SHP77 (cell line): ENCODE measurements at places on chromosomes 11 and 22.

- DNase-seq, result no peak
Measured at GRCh38 chr11:65077451-65077850, 6.4 kb downstream of the CDCA5 start.

GRCh38 chr11:49316180-49316579 is 107.8 kb upstream of the FOLH1 start:
- DNase-seq, result no peak

- no peak for DNase-seq
Measured at GRCh38 chr11:70313945-70314344, 43.5 kb downstream of the PPFIA1 start.

DNA sequence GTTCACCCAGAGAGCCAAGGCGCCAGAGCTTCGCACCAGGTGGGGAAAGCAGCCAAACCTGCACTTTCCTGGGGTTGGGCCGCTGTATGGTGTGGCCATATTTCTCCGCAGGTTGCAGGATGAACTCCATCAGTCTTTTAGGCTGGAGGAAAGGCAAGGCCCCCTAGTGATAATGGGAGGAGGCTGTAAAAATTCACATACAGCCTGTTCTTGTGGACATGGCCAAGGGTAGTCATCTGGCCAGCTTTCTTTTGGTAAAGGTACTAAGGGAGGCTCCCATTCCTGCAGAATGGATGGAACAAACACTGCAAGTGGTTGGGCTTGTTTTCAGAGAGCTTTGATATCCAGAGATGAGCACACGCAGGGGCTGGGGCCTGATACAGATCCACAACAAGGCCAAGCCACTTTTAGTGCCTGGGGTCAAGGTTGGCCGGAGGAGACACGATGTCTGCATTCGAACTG is 29.6 kb downstream of the C22orf31 start:
- DNase-seq, result peak; percentile 55

- no peak for DNase-seq
Measured at GRCh38 chr11:131441051-131441810, 70.8 kb downstream of the NTM start.

DNA sequence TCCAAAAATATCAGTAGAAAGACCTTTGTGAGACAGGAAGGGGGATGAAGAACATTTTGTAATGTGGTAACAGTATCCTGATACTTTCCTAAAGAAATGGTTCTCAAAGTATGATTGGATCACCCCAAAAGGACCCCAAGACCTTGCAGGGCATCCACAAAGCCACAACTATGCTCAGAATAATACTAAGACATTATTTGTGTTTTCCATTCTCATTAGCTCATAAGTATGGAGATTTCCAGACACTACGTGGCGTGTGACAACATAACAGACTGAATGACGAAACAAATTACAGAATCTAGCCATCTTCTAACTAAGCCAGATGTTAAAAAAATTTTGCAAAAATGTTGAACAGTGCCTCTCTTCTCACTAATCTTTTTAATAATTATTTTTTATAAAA is 24.9 kb downstream of the CHEK2 start:
- DNase-seq, result no peak

GRCh38 chr11:2681408-2682145 is 18.2 kb downstream of the KCNQ1OT1 start:
- DNase-seq, result no peak

DNA sequence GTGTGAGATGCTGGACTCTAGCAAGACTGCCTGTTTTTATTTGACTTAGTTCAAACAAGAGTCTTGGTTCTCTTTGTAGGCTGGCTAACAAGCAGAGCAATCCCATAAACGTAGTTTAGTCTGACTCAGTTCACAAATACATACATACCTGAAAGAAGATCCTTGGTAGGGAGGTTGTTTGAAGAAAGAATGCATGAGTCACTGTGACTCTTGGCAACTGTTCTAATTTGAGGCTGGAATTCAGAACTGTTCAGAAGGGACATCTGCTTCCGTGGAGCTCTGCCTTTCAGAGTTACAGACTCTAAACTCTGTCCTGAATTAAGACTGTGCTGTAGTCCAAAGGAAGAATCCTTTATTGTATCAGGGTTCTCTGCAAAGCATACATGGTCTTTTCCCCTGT is 32.2 kb downstream of the C2CD3 start:
- peak; percentile 66 for DNase-seq

DNA sequence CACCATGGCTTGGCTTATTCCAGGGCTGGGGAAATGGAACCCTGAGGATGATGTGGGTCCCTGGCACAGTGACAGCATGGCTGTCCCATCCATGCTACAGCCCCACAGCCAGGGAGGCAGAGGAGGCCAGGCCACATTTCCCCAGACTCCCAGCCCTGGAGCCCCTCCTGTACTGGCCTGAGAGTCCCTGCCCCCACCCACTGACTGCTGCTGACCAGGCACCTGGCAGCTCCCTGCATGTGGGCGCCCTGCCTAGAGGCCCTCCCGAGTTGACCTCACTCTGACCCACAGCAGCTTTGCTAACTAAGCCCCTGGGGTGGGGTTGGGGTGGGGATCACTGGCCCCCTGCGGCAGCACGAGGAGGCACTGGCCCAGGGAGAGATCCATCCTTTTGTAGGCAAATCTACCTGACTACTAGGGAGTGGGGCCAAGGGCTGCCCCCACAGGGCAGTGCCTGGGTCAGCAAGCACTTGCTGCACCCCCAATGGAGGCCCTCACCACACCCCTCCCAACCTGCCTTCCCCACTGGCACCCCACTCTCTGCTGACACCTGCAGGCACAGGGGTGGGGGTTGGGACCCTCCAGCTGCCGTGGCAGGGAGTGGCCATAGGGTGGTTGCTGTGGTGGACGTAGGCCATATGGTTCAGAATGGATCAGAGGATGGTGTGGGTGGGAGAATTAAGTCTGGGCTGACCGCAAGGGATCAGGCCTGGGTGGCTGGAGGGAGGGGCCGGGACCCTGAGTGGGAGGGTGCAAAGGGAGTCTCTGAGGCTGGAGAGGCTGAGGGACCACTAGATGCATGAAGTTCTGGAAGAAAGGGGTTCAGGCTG is 17.4 kb downstream of the ARVCF start:
- no peak for DNase-seq

- DNase-seq, result peak; percentile 17
Measured at GRCh38 chr22:19579115-19579811, 55.1 kb upstream of the CLDN5 start.

DNA sequence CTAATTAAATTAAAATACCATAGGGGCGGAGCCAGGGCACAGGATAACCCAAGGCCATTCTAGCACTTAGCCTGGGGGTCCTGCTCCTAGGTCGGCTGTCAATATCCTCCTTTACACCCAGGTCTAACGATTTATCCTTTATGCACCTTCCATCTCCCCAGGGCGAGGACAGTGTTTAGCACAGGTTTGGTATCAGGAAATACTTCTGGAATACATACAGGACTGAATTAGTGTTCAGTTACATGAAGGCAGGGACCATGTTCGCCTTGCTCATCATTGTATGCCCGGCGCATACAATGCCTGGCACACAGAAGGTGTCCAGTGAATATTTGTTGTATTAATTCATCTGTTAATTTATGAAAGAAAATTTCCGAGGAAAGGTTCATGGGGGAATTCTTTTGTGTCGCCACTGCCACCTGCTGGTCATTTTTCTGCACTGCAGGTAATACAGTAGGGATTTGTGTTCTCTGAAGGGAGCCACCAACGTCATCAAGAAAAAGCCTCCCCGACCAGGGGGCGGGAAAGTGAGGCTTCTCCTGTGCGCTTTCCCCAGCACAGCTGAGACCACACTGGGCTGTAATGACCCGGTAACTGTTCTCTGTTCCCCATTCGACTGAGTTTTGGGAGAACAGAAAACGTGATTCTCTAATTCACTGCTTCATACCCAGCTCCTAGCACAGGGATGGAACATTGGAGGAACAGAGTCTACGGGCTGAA is 68.7 kb upstream of the ASPHD2 start:
- DNase-seq, result peak; percentile 81

DNA sequence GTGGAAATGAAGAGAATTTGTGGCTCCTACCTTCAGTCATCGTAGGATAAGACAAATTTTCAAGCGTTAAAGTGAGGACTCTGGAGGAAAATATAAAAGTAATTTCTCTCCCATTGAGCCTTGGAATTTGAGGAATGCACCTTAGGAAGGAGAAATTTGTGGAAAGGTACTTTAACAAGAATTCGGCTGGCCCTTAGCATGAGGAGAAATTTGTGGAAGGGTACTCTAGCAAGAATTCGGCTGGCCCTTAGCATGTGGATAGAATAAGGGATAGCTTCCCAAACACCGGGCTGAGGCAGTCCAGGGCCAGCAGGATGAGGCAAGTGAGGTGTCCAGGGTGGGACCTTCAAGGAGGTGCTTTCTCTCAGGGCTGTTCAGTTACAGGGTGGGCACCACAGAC is 33.2 kb upstream of the FAR1 start:
- no peak for DNase-seq

- DNase-seq, result no peak
Measured at GRCh38 chr11:12114193-12115033, 4.0 kb downstream of the MICAL2 start.

DNA sequence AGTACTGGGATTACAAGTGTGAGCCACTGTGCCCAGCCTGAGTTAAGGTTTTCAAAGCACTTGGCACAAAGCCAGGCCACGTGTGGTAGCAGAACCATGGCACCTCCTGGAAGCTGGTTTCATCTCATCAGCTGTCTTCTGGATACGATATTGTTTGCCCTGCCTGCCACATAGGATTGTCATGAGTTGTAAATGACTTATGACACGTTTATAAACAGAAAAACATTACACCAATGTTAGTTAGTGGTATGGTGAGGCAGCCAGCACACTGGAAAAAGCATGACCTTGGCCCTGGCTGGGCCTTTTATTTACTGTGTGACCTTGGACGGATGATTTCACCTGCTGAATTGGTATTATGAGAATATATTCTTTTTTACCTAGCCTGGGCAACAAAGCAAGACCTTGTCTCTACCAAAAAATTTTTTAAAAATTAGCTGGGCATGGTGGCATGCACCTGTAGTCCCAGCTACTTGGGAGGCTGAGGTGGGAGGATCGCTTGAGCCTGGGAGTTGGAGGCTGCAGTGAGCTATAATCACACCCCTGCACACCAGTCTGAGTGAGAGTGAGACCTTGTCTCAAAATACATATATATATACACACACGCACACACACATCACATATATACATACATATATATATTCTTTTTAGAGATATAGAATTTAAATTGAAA is 24.0 kb upstream of the MYH9 start:
- no peak for DNase-seq

GRCh38 chr11:119472856-119473222 is 49.9 kb upstream of the THY1 start:
- DNase-seq, result no peak

DNA sequence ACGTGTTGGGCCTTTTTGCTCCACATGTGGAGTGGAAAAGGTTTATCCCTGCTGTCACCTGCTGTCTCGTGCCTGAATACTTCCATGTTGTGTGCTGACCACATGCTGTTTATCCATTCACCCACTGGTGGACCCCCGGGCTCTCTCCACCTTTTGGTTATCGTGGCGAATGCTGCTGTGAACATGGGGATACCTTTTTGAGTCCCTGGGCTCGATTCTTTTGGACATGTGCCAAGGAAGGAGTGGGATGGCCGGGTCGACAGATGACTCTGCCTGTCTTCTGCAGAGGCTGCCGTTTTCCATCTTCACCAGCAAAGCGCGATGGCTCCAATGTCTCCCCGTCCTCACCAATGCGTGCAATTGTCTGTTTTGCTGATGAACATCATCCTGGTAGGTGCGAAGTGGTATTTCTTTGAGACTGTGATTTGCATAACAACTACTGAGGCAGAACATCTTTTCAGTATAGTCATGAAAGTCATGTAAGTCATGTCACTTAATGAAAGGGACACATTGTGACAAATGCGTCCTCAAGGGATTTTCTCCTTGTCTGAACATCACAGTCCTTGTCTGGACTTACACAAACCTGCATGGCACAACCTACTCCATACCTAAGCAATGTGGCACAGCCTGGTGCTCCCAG is 758.7 kb downstream of the BRD1 start:
- DNase-seq, result no peak

DNA sequence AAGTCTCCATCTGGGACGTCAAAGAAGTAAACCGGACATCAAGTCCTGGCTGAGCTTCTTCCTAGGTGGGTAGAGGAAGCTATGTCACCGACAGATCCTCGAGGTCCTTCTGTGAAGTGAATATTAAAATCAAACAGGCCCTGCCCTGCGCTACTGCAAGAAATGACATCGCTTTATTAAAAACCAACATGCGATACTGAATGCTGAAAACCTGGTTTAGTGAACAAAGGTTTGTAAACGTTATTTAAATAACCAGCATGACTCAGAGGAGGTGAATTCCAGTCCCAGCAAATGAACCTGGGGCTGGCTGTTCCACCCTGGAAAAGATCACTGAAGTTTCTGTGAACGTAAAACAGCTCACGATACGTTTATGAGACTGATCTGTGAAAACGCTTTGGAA is 645 bp downstream of the RTCB start:
- no peak for DNase-seq

GRCh38 chr22:25623851-25624250 is 59.4 kb downstream of the GRK3 start:
- DNase-seq, result no peak

DNA sequence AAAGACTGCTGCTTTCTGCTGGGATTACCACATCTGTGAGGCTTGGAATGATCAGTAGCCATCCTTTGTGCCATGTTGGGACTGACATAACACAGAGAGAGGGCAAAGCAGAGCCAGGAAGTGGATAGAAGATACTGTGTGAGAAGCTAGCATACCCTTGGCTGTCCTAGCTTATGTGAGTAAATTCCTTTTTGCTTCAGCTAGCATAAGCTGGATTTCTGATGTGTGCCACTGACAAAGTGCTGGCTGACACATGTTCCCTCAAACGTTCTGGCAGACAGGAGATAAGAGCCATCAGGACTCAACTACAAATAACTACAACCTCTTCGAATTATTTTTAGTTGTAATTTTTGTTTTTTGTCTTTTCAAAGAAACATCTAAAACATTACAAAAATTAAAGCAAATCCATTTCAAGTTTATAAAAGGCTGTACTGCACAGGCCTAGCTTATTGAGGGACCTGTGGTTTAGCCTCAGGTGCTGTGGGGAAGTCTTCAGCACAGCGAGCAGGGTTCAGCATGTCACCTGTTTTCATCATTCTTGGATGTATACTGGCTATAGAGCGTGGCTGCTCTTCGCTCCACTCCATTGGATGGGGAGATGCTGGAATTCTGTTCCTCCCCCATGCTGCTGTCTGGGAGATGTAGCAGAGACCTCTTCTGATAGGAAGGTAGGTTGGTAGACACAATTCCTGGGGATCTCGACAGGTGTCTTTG is 120.9 kb downstream of the SWAP70 start:
- no peak for DNase-seq

DNA sequence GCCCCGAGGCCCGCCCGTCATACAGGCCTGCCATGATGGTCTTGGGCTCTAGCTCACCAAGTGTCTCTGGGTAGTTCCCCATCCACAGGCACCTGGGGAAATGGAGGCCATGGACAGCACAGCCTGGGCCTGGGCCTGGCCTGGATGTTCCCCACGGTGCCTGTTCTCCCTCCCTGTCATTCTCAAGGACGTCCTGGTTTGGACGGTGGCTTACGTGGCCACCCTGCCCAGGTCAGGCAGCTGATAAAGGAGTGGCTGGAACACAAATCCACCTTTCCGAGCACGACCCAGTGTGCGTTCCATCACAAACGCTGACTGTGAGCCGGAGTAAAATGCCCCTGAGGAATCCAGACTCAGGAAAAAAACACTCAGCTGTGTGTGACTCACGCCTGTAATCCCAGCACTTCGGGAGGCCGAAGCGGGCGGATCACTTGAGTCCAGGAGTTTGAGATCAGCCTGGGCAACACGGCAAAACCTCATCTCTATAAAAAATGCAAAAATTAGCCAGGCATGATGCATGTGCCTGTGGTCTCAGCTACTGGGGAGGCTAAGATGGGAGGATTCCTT is 41.2 kb upstream of the TESMIN start:
- DNase-seq, result no peak
